Regular cardiac myocyte (primary cell): ENCODE measurements at places on chromosomes 5 and 9. TPM values are rescaled to one million over a fixed set of nuclear protein-coding genes. Genes with fewer than 3 reads are reported as not detected.

The TLX3 gene
- not detected in 2 replicates for total RNA-seq

The LHFPL2 gene
- 45.6 and 57.5 TPM in 2 replicates for total RNA-seq

The CCNO gene
- total RNA-seq: under 0.01 and 0.56 TPM in 2 replicates

The OR2V2 gene
- not detected in 2 replicates for total RNA-seq

The GABRP gene
- under 0.01 TPM in 1 of 2 replicates, not detected in the other for total RNA-seq

The SET gene
- total RNA-seq: 352 and 608 TPM in 2 replicates

The CDH10 gene
- 1.9 and 3.9 TPM in 2 replicates for total RNA-seq

The PPP1R26 gene
- 11.0 and 13.2 TPM in 2 replicates for total RNA-seq

The PCDHGA10 gene
- total RNA-seq: 1.2 and 3.4 TPM in 2 replicates

The GABRB2 gene
- total RNA-seq: under 0.01 TPM in 2 replicates

The SLC34A1 gene
- total RNA-seq: not detected in 2 replicates

The PRSS3 gene
- 6.5 and 27.8 TPM in 2 replicates for total RNA-seq

The PPP2CA gene
- total RNA-seq: 64.3 and 157 TPM in 2 replicates

The MCC gene
- 63.3 and 68.5 TPM in 2 replicates for total RNA-seq

The PLK2 gene
- total RNA-seq: 401 and 653 TPM in 2 replicates

The ABCA1 gene
- 73.2 and 107 TPM in 2 replicates for total RNA-seq

The SLC27A6 gene
- under 0.01 TPM in 1 of 2 replicates, not detected in the other for total RNA-seq

The RAB14 gene
- 18.9 and 19.4 TPM in 2 replicates for total RNA-seq

The GPR151 gene
- total RNA-seq: not detected in 2 replicates

The CCDC192 gene
- total RNA-seq: not detected in 2 replicates

The TNFSF8 gene
- not detected in 2 replicates for total RNA-seq

The PCA3 gene
- total RNA-seq: under 0.01 TPM in 1 of 2 replicates, not detected in the other

The NELFB gene
- 45.1 and 65.0 TPM in 2 replicates for total RNA-seq

The FREM1 gene
- not detected in 2 replicates for total RNA-seq

The ARL14EPL gene
- 0.19 TPM in 1 of 2 replicates, not detected in the other for total RNA-seq
